A549 (cell line): ENCODE measurements at places on chromosomes 2 and 18.

- DNase-seq: no peak
Observed at GRCh38 chr18:48218285-48219022, 190.7 kb downstream of the ZBTB7C start.

- no peak for DNase-seq
Observed at GRCh38 chr18:13464432-13465123, 246.0 kb downstream of the LDLRAD4 start.

DNA sequence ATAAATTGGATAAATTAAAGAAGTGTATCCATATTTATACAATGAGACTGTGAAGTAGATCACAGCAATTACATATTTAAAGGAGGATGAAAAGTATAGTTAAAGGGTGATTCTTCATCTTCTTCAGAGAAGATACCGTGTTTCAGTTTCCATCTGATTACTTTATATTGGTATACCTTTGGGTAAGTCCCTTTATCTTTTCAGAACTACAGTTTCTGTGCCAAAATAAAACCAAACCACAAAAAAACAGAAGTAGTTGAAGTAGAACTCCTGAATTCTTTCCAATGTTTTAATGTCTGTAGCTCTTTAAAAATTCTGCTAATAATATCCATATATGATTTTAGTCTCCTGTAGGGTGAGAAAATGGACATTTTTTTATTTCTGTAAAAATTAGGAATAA is 231.2 kb upstream of the LINC00305 start:
- DNase-seq: no peak

DNA sequence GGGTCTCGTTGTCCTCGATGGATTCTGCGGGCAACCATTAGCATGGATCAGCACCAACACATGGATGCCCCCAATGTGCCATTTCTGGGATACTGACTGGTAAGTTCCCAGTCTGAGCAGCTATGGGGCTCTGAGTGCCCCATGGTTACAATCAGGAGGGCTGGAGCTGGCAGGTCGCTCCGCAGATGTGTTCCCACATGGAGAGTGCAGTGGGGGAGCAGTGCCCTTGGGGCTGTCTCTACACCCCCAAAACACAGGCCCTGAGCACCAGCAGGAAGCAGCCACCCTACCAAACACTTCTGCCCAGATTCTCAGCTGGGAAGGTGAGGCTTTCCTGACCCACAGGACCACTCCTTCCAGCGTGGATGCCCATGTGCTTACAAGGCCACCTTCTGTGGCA is 8.0 kb downstream of the NGEF start:
- no peak for DNase-seq

- DNase-seq: no peak
Observed at GRCh38 chr18:12032786-12033642, 51.7 kb downstream of the IMPA2 start.

DNA sequence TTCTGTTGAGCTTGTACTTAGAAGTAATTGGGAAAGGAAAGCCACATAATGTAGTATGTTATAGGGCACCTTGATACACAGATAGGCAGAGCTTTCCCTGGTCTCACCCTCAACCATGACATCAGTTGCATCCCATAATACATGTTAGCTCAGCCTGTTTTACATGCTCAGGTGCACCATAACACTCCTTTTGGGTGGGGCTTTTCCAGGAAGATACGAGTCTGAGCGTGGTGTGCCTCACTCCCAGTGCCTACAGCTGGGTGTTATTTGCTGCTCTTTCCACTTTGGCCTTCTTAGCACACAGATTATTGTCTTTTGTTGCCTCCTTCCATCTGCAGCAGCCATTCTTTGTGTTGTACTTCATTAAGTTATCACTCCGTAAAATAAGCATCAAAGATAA is 11.9 kb downstream of the TTC39C start:
- no peak for DNase-seq

GRCh38 chr2:151161821-151162551 is 99.7 kb downstream of the RBM43 start:
- no peak for DNase-seq

- no peak for DNase-seq
Observed at GRCh38 chr2:178327516-178327915, 123.5 kb downstream of the PRKRA start.

- DNase-seq: no peak
Observed at GRCh38 chr2:120764492-120764891, 28.8 kb downstream of the GLI2 start.

DNA sequence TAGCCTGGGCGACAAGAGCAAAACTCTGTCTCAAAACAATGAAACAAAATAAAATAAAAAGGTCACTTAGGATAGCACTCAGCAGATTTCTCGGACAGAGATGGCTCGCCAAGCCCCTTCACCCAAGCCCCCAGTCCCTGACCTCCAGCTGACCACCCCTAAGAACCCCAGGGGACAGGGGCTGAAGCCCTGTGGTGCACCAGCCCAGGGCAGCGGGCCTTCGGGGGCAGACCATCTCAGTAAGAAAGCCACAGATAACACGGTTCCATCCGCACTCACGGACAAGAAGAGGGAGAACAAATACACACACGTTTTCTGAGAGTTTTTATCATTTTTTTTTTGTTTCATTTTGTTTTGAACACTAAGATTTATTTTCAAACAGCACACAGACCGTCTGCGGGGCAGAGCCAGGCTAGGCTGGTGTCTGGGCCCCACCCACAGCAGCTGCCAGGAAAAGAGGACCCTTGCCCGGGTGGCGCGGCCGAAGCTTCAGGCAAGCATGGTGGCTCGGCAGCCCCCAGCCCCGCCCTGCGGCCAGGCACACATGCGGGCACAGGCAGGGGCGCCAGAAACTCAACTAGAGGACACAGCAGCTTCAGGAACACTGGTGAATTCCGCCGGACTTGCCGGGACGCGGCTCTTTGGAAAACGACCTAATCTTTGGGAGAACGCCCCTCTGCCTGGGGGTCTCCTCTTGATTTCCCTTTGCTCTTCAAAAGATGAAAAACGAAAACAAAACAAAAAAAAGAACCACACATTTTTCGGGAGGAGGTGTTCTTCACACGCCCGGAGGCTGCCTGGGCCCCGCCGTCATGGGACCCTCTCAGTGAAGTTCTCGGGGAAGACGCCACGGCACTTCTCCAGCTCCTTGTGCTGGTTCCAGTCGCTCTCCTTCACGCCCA is 59.0 kb downstream of the BIN1 start:
- DNase-seq: no peak

DNA sequence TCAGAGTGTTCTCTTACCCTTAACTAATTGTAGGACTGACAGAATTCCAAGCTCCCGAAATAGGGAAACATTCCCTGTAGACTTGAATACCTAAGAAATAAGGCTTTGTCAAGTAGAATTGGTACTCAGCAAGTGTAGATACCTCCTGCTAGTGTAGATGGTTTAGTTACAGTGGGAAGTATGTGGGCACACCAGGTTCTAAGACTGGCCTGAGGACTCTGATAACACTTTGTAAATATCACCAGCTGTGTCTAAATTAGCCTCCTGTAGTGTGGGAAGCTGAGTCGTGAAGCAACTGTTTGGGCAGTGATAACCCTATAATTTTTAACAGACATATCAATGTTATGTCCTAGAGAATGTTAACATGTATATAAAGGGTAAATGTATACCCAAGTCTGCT is 304.5 kb downstream of the SLC8A1 start:
- DNase-seq: no peak

GRCh38 chr18:67408240-67408639 is 108.3 kb downstream of the DSEL start:
- DNase-seq: no peak

DNA sequence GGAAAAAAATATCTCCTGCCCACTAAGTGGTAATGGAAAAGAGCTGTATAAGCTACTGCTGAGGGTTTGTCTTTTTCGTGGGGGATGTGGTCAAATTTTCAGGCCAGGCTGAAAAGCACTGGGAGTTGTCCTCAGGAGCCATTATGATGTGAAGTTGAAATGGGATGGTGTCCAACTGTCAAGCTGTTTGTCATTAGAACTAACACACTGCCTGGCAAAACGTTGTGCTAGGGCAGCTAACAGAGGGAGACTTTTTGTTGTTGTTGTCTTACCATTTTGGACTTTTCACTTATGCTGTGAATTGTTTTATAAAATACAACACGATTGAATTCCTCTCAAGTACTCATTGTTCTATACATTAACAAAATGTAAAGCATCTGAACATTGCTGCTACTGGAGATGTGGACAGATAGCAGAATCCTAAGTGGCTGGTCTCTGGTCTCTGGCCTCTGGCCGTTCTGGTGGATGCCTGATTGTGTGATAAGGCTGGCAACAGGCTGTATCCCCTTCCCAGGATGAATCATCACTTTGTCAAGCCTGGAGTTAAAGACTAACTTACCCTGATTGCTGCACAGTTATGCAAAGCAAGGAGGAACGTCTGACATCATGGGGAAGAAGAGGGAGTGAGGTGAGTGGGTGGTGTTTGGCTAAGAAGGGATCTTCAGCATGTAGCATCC is 2.3 kb downstream of the MYO1B start:
- DNase-seq: peak; percentile 89

DNA sequence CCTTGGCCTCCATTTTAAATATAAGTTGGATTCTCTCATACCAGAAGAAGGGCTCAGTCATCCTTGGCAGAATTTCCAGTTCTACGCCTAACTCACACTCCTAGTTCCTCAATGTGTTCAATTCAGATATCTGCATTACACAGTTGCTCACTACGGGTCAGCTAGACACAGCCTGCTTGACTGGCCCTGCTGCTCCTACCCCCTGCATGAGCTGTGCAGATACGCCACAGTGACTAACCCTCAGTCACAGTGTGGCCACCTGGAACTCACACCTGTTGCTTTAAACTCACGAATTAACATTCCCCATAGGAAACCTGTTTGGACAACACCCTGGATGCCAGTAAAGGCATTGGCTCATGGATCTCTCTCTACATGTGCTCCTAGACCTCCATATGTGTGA is 429.6 kb downstream of the NCKAP5 start:
- DNase-seq: no peak

DNA sequence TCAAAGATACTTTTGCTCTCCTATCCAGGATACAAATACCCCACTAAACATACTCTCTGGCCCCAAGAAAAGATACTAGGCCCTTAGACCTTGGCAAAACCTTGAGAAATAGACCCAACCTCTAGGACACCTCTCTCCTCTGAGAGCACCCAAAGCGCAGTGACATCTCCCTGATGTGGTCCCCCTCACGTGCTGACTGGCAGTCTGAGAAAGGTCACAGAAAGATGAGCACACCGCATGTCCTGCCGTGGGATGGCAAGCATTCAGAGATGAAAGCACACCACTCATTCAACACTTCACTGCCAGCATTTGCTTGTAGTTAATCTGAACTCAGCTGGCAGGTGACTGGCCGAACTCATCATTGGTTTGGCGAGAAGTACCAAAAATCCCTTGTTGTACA is 6.1 kb upstream of the TBC1D8 start:
- no peak for DNase-seq

GRCh38 chr2:19111354-19111753 is 247.1 kb downstream of the OSR1 start:
- DNase-seq: no peak

DNA sequence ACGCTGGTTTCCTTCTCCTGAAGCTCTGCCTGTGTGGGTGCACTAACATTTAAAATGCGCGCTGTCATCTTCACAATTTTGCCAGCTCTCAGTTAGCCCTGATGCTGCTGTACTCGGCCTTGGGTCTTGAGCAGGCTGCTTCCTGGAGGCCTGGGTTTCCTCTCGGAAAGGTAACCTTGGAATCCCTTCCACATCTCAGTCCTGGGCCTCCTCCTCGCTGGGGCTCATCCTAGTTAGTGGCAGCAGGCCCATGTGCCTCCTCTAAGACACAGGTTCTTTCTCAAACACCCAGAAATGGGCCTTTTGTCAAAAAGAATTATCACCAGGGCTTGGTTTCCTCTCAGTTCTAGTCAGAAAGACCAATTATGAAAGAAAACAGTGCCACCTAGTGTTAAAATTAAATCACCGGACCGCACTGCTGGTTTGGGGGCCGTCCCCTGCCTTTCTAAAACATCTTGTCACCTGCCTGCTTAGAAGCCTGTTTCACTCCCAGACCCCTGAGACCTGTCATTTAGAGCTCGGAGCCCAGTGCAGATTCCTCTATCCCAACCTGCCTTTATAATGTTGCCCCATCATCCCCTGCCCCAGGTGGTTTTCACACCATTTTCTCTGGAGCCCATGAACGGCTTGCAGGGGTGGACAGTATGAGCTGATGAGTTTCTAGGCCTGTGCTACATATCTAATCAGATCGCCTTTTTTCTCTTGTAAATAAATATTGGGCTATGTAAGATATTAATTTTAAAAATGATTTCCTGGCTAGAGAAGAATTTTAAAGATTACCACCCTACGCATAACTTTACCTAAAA is 42.4 kb downstream of the HK2 start:
- DNase-seq: peak; percentile 57
